Activated naive CD8-positive, alpha-beta T cell treated with anti-CD3 and anti-CD28 coated beads, Interleukin-2, amount 10 ng/mL, durations not matched to agents 7 days and 5 days (primary cell): ENCODE measurements at places on chromosomes 1 and 21. TPM values are rescaled to one million over a fixed set of nuclear protein-coding genes. Genes with fewer than 3 reads are reported as not detected.

GRCh38 chr1:53722025-53722424 is 16.9 kb downstream of the GLIS1 start:
- no peak for DNase-seq

DNA sequence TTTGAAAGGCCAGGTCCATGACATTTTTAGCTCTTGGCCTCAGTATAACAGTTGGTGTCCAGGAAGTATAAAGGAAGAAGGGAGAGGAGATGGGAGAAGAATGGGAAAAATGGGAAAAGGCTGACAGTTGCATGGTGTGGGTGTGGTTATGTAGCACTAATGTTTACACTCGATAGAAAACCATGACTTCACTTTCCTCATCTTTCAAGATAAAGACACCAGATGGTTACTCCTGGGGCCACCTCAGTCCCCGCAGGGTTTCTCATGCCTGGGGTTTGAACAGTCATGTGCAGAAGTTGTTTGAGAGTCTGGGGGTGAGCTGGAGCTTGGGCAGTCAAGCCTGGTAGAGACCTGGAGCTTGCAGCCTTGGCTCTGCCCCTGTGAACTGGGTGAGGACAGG is 7.9 kb downstream of the PGBD2 start:
- no peak for DNase-seq

DNA sequence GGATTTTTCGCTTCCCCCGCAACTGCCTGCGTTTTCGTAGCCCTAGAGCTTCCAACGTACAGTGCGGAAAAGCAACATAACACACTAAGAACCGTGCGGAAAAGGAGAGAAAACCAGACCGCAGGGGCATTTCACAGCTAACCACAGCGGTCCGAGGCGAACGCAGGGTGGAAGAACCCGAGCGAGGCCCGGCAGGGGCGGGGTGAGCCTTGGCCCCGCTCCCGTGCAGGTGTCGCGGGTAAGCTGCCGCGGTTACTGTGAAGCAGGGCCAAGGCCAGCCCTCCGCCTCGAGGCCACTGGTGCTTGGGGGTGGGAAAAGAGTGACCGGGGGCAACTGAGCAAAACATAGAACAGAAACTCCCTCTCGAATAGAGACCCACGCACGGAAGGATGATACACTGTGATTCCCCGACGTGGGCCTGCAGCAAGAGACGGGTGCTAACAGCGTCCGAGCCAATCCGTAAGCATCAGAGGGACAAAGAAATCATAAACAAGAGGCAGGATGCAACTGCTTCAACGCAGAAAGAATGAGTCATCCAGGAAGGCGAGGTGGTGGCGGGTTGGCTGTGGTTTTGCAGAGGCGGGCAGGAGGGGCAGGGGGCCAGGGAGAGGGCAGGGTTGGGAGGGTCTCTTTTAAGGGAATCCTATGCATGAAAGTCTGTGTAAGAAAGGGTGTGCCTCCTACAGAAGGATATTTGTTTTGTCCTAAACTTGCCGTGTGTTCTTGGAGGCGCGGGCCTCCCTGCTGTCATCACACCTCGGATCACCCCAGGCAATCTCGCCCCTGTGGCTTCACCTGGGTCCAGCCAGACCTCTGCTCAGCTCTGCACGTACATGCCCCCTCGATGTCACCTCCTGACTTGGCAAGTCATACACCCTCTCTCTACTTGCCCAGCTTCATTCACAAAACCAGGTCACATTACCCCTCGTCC is 7.3 kb downstream of the GNG4 start:
- peak; percentile 69 for DNase-seq

The SVBP gene
- total RNA-seq, result 15.8 TPM

The RPTN gene
- total RNA-seq, result not detected

The SPTA1 gene
- not detected for total RNA-seq
